Liver (tissue), 10 donors: ENCODE measurements at places on chromosomes 4 and X. TPM values are rescaled to one million over a fixed set of nuclear protein-coding genes. Genes with fewer than 3 reads are reported as not detected.

ZMAT1 gene
- 3.9 TPM for total RNA-seq

ZNF674 gene
- 3.6 TPM for total RNA-seq

MAGEB2 gene
- total RNA-seq: not detected

PTPN13 gene
- 3.2 TPM for total RNA-seq

ADAMTS3 gene
- 1.9 TPM for total RNA-seq

CFI gene
- total RNA-seq: 598 TPM

PF4V1 gene
- total RNA-seq: not detected

KIF4A gene
- under 0.01 TPM for total RNA-seq

RAB39B gene
- 0.75 TPM for total RNA-seq

PDGFRA gene
- total RNA-seq: 6.5 TPM

COX7B2 gene
- not detected for total RNA-seq

NIPAL1 gene
- total RNA-seq: 10.7 TPM

CLDN34 gene
- 0.50 TPM for total RNA-seq

ATRX gene
- total RNA-seq: 38.5 TPM

GPR101 gene
- not detected for total RNA-seq
